ENCODE measurements at places on chromosomes 1 and 21.

DNA sequence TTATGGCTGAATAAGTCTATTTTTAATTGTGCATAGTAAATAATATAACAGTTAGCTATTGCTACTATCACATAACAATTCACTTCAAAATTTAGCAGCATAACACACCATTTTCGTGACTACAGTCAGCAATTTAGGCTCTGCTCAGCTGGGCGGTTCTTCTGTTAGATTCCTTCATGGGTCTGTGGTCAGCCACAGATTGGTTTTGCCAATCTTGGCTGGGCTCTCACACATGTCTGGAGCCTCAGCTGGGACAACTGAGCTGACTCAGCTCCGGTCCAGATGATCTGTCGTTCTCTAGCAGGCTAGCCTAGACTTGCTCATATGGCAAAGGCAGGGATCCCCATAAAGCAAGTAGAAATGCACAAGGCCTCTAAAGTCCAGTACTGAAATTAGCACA, 15.1 kb upstream of the CDC42BPA start:
- DNase-seq, result no peak

- no peak for DNase-seq
Observed at GRCh38 chr1:108033550-108033951, 68.6 kb upstream of the VAV3 start.

- no peak for DNase-seq
Observed at GRCh38 chr1:147337040-147337630, 94.7 kb downstream of the CHD1L start.

DNA sequence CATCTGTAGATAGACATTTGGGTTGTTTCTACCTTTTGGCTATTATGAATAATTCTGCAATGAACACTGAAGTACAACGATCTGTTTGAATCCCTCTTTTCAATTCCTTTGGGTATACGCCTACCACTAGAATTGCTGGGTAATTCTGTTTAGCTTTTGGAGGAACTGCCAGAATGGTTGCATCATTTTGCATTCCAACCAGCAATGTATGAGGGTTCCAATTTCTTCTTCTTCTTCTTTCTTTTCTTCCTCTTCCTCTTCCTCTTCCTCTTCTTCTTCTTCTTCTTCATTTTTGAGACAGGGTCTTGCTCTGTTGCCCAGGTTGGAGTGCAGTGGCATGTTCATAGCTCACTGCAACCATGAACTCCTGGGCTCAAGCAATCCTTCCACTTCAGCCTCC, 13.8 kb upstream of the THEM5 start:
- no peak for DNase-seq

DNA sequence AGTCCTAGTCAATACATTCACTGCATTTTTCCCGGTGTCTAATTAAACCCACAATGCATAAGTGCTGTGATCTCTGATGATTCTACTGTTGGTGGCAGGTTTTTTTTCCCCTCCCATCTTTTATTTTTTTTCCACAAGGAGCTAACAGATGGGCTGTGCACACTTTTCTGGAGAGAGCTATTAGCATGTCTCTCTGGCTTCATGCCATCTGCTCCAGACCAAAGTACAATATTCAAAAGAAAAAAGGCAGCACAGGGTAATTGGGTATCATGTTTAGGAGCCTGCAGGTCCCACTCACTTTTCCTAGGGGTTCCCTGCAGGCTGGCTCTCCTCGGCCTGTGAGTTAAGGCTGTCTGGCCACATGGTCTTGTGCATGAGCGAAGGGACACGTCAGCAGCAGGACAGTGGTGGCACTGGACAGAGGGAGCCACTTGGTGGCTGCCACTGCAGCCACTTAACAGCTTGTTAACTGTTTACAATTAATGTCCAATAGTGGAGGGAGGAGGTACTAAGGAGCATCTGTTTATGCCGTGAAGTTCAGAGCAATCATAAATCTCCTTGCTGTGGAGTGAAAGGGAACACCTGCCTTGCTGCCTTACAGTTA, 53.5 kb upstream of the C8B start:
- no peak for DNase-seq

DNA sequence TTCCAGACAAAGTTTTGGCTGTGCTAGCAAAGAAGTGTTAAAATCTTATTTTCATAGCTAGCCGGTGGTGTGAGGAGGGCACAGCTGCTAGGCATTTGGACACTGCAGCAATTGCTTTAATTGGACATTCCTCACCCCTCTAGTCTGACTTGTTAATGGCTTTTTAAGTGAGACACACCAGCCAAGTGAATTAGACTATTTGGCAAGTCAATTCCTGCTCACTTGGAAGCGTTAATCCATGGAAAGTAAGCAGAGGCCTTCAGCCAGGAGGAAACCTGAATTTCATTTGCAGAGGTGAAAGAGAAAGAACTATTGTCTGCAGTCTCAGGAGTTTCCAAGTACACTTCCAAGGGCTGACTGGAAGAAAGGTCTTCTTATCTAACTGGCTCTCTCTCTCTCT, 175.7 kb downstream of the ST6GALNAC3 start:
- DNase-seq, result no peak

GRCh38 chr1:119745034-119745433, 23.7 kb downstream of the HMGCS2 start:
- no peak for DNase-seq

DNA sequence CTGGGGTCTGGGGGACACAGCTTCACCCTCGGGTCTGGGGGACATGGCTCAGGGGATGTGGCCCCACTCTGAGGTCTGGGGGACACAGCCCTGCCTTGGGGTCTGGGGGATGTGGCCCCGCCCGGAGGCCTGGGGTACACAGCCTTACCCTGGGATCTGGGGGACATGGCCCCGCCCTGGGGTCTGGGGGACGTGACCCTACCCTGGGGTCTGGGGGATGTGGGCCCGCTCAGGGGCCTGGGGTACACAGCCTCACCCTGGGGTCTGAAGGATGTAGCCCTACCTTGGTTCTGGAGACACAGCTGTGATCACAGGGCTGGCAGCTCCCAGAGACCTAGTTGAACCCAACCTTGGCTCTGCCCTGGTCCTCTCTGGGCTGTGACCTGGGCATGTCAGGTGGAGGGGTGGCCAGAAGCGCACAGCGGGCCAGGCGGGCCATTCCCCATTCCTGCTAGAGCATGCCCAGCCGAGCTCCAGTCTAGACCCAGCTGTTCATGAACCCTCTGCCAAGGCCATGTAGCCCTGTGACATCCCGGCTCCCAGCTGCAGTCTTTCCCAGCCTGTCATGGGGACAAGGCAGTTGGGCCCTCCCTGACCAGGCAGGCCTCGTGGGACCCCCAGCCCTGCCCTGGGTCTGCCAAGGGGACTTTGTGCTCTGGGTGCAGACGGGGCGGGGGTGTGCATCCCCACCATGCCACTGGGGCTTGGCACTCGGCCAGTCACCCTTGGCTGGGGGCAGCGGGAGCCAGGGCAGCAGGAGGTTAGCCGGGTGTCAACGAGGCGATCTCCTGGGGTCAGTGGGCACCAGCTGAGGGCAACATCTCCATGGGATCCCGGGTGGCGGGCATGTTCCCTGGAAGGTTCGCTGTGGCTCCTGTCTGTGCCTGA, 43.9 kb downstream of the WNT9A start:
- DNase-seq, result no peak

DNA sequence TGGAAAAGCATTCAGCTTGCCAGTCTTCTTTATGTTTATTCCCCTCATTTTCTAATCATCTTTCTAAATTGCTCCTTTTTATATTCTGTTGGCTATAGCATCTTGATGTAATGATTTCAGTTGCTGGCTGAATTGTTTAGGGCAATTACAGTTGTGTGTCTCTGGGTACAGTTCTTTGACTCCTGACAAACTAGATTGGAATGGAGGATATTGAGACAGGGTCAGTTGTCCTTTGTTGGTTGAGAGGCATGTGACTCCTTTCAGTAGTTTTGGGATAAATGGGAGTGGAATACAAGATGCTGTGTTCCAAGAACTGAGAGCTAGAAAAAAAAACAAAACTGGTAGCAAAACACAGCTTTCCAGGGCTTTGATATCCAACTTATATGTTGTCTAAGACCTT, 1.5 kb downstream of the CENPF start:
- DNase-seq, result no peak

DNA sequence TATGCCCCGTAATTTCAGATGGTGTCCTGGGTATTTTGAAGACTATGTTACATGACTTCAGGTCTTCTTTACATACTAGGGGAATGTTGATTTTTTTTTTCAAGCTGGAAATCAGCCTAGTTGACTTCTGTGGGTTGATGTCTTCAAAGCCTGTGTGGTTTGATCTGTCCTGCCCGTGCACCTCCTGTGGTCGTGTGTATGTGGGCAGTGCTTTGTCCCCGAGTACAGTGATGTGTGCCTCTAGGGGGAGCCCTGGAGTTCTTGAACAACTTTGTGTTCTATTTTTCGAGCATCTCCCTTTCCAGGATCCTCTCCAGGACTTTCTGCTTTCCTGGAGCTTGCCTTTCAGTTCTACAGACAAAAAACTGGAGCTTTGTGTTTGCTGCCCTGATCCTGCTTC, 28.9 kb downstream of the OBSCN start:
- no peak for DNase-seq

Data from HS-27A (cell line).